ENCODE measurements at places on chromosomes 16 and 17.

GRCh38 chr17:40538019-40538935 lies 27.0 kb downstream of the CCR7 start:
- DNase-seq, result no peak

DNA sequence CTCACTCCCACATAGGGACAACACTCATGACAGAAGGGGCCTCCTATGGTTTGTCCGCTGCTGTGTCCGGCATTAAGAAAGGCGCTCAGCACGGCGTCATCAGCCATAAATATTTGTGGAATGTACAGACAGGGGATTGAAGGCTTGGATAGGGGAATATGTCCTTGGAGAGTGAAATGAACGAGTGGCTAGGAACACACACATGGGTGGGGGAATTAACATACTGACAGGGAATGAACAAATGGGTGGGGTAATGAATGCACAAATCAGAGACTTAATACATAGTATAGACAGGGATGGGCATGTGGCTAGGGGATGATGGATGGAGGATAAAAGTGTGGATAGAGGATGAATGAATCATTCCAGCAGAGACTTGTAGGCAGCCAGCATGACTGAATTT lies 154.0 kb upstream of the HSBP1 start:
- DNase-seq, result no peak

DNA sequence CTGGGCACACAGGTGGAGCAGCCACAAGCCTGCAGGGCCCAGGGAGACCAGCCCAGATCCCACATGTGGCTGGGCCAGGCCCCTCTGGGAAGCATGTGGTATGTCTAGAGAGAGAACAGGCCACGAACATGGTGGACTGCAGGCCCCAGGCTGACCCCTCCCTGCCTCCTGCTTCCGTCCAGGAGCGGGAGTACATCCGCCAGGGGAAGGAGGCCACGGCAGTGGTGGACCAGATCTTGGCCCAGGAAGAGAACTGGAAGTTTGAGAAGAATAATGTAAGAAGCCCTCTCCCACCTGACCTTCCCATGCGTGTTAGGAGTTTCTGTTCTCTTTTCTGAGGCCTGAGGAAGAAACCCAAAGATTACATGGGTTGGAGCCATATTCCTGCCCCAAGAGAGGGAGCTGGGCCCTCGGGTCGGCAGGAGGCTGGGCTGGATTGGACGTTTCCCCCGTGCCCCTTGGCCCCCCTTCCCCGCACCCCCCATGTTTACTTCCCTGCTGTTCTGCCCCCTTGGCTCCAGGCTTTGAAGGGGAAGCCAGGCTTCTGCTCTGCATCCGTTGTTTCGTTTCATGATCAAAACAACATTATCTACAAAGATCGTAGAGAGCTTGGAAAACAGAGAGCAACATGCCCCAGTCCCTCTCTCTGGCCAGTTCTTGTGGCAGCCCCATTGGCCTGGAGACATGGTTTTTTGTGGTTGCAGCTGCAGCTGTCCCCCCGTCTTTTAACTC lies 5.7 kb upstream of the TCAP start:
- DNase-seq, result peak; percentile 39

GRCh38 chr16:68496689-68497088 lies 42.4 kb upstream of the ZFP90 start:
- DNase-seq, result no peak

GRCh38 chr16:85139881-85140339 lies 27.6 kb upstream of the CIBAR2 start:
- DNase-seq, result no peak

DNA sequence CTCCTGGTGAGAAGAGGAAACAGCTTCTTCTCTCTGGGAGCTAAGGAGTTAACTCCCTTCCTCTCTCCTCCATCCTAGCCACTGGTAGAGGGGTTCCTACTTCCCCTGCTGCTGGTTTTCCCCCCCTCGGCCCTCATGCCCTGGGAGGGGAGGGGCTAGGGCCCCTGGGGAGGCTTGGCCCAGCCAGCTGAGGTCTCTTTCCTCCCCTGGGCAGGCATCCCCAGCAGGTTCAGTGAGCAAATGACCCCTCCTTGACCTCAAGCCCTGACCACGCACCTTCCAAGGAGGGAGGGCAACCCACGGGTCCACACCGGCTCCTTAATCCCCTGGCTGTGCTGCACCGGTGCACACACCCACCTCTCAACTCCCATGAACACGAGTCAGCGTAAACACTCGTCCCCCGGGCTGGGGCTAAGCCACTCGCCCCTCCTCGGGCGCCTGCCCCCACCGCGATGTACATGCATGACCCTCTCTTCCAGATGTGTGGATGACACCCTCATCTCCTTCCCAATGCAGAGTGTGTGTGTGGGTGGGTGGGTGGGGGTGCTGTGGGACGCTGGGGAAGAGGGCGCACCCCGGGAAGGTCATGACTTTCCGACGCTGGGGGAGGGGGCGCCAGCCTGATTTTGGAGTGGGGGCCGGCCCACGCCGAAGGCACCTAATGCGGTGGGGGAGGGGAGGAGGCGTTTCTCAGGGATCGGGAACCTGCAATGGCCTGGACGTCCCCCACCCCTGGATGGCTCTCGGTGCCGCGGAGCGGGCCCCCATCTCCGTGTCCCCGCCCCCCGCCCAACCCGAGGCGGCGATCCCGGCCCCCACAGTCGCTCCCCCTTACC lies 33.7 kb downstream of the SRCIN1 start:
- no peak for DNase-seq

DNA sequence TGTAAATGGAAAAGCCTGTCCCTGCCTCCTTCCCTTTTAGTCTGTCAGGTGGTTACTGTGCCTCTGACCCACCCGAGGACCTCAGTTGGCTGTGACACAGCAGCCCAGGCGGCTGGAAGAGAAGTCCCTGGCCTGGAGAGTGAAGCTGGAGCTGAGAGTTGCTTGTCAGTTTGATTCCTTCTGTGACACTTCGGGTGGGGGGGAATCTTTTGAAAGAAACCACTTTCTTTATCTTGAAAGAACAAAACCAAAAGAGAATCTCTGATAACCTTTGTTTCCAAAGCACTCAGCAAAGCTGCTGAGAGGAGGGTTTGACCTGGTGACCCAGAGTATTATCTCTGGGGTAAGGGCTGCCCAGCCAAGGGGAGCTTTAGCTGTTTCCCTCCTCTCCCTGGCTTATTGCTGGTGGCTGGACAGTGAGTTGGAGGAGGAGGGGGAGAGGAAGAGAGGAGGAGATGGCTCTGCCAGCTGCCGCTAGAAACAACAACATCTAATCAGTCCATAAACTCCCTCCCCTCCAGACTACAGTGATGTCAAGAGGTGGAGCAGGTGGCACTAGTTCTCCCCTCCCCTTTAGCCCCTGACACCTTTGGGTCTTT lies 34.0 kb downstream of the YPEL2 start:
- DNase-seq, result peak; percentile 28

GRCh38 chr16:66365651-66366050 lies 840 bp upstream of the CDH5 start:
- DNase-seq, result no peak

DNA sequence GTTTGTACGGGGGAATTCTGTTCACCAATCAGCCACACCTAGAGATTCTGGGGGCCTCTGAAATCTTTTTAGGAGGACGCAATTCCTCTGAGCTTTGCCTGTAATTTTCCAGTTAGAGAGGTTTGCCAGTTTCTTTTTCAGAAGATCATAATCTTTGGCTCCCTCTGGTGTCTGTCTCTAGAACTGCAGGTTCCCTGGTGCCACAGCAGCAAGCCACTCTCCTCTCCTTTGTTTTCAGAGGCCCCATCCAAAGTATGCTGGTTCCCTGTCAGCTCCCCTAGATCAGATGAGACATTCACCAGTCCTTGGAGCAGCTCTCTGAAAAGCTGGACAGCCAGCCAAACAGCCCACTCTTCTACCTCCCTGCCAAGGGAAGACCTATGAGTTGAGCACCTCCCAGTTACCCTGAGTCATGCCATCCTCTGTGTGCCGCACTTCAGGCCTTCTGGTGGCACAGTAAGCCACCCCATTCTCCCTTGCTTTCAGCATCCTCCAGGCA lies 36.1 kb downstream of the RNF112 start:
- DNase-seq, result peak; percentile 68

DNA sequence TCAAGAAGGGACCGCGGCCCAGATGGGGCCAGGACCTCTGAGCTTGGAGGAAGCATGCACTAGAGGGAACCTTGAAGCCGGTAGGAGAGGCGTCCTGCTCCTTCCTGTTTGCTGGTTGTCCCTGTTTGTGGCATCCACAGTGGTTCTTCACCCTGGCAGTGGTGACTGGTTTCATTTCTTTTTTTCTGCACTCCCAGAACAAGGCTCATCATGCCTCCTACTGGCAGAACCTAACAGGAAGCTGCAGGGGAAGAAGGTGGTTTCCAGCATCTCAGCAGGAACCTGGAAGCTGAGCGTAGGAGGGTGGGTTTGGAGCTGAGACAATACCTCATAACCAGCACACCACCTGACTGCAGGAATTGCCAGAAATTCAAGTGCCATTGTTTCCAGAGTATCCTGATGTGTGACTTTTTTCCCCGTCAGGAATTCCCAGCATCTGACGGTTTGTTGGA lies 5.8 kb downstream of the TMEM231 start:
- DNase-seq, result peak; percentile 47

- DNase-seq, result no peak
These were observed 36.3 kb upstream of the CBX4 start for GRCh38 chr17:79875511-79875910.

DNA sequence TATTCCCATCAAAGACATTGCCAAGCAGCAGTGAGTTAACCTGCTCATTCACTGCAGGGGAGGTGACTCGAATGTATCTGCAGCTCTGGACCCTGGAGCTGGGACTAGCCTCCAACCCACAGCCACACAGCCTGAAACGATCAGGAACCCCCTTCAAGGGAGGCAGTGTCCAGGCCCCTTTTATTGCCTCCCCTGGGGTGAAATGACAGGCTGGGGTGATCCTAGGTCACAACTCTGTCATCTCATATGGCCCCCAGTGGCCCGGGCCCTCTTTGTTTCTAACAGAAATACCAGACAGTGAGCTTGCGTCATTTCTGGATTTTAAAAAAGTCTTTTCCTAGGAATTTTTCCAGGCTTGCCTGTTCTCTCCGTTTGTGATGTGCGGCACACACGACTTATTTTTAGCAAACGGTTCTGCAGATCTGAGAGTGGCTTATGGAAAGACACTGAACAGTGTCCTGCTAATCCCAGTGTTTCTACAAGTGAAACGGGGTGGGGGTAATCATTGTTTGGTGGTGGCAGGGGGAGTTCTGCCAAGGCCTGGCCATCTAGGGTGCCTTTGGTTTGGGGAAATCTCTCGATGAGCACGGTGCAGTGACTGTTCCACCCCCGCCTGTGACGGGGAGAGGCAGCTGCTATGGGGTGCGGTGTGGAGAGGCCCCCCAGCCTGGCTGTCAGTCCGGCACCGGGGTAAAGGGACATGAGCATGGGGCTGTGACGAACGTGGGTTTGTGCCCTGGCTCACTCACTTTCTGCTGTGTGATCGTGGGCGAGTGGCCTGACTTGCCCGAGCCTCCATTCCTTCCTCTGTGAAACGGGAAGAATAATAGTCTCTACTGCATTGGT lies 27.2 kb downstream of the NAGPA start:
- DNase-seq, result no peak

DNA sequence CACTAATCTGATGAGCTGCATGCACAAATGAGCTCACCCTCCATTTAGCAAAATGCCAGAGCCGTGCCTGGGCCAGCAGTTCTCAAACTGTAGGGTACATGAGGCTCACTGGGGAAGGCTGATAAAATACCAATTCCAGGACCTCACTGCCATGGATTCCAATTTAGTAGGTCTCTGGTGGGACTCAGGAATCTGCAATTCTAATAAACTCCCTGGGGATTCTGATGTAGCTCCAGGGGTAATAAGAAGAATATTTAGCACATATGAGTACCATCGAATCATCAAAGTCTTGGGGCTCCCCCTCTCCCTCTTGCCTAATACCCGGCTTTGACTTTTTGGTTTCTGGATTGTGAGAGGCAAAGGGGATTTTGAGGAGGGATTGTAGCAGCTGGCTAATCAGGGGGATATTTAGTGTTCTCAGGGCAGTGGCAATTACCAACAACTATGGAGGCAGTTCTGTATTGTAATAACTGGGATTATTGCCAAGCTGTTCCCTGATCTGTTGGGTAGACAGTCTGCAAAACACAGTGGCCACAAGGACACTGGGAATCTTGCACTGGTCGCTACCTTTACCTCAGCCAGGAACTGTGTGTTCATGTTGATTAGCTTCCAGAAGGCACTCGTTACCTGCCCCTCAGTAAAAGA lies 140.4 kb downstream of the SHISA9 start:
- DNase-seq, result no peak

Measured in naive B cell (primary cell).